ENCODE measurements at places on chromosomes 1 and 21.

DNA sequence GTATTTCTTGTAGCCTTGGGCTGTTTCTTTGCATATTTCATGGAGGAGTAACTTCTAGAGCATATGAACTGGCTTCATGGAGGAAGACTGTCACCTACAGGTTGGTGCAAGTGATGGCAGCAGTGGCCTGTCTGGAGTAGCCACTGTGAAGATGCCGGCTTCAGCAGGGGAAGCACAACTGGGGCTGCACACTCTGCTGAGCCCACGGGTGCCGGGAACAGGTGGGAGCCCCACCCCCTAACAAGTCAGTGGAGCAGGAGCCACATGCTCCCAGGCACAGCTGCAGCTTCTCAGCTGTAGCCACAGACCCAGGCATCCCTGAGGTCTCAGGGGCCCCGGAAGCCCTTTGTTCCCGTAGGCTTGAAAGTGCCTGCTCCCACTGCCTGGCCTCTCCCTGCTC lies 43.2 kb upstream of the C1orf185 start:
- DNase-seq: no peak

DNA sequence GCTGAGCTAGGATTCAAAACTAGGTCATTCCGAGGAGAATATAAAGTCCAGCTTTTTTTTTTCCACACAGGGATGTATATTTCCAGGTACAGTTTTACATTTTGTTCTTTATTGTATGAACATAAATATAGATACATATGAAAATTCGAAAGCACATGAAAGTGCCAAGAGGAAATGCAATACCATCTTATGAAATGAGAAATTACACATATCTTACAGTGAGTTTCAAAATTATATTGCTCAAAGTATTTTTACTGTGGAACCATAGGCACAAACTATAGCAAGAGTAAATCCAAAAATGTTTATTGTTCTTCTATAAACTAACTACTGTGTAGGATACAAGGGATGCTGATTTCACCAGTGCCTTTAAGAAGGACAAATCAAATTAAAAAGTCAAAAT lies 39.0 kb downstream of the PTPRC start:
- no peak for DNase-seq

DNA sequence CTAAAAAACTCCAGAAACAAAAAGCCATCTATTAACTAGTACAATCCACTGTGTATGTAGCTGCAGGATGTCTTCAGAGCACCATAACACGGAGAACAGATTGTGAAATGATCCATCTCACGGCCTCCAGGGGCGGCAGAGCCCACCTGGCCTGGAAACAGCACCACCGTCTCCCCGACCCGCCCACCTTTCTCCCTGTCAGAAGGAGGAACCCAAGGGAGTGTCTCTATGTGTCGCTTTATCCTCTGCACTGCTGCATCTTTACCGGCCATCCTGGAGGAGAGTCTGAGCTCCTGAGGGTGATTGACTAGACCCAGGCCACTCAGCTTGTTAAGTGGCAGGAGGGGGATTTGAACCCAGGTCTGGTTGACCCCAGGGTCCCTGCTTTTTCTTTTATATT lies 405.0 kb downstream of the MATN1 start:
- DNase-seq: no peak

DNA sequence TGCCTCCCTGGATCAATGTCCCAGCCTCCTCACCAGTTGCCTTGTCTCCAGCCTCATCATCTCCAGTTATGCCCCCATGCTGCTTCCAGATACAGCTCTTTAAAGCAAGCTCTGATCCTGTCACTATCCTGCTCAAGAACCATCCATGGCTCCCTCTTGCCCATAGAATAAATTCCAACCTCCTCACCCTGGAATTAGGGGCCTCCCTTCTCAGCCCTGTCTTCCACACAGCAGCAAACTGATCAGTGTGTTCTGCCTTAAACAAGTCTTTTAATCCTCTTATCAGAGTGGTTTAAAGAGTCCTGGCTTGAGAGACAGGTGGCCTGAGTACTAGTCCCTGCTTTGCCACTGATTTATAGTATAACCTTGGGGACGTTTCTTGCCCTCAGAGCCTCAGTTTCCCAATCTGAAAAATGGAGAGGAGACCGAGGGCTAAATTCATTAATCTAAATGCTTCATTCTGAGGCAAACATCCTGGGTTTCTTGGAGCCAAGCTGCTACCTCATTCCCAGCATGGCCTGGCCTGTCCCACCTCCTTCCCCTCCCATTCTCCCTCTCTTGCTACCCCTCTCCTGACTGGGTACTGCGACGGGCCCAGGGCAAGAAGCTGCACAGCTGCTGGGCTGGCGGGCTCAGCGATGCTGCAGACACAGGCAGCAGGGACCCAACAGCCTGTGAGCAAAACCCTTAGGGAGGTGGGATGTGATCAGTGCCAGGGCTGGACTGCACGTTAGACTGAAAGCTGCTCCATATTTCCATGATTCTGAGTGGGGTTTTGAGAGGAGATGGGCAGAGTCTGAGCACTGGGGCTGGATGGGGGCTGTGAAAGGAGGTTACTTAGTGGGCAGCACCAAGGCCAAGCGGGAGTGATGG lies 221.4 kb downstream of the PTPRU start:
- peak; percentile 11 for DNase-seq

- DNase-seq: no peak
Measured at GRCh38 chr1:217311766-217312165, 319.1 kb downstream of the GPATCH2 start.

DNA sequence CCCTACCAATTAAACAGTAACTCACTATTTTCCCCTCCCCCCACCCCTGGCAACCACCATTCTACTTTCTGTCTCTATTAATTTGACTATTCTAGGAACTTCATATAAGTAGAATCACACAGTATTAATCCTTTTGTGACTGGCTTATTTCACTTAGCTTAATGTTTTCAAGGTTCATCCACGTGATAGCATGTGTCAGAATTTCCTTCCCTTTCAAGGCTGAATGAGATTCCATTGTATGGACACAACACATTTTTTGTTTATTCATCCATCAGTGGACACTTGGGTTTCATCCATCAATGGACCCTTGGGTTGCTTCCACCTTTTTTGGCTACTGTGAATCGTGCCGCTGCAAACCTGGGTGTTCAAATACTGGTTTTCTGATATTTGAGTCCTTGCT lies 41.7 kb downstream of the EIF2D start:
- no peak for DNase-seq

- peak; percentile 82 for DNase-seq
Measured at GRCh38 chr1:227946624-227947385, 927 bp downstream of the WNT9A start.

DNA sequence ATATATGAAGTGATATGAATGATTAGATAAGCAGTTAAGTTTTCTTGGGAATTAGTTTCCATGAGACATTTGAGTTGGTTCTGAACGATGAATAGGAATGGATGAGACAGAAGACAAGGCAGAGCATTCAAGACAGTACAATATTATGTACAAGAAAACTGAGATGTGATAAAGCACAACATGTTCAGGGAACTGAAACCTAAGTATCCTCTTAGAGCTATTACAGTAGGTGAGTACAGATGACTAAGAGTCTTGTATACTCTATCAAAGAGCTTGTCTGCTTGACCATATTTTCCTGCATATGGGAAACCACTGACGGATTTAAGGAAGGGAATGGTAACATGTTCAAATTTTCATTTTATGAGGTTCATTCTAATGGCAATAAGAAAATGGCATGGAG lies 61.6 kb downstream of the NME7 start:
- DNase-seq: no peak

DNA sequence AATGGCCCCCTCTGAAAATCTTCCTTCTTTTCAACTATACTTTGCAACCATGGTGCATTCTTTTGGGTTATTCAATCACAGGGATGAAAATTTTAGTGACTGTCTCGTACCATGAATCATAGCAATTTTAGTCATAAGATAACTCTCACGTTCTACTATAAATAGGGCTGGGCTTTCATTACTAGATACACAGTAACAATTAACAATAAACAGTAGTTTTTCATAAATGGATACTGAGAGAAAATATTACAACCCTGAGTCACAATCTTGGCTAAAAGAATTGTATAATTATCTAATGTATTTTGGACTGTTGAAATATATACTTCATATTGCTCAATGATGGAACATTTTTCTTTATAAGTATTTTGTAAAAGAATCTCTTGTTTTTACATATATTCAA lies 96.1 kb downstream of the TEX35 start:
- no peak for DNase-seq

DNA sequence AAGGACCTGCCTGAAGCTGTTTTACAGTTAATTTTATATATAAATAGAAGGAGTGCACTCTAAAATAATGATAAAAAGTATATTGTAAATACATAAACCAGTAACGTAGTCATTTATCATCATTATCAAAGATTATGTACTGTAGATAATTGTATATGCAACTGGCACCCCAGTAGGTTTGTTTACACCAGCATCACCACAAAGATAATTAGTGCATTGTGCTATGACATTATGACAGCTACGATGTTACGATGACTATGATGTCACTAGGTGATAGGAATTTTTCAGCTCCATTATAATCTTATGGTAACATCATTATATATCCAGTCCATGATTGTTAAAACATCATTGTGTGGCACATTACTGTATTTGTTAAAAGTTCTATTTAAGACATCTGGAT lies 185.2 kb downstream of the LBR start:
- DNase-seq: no peak

DNA sequence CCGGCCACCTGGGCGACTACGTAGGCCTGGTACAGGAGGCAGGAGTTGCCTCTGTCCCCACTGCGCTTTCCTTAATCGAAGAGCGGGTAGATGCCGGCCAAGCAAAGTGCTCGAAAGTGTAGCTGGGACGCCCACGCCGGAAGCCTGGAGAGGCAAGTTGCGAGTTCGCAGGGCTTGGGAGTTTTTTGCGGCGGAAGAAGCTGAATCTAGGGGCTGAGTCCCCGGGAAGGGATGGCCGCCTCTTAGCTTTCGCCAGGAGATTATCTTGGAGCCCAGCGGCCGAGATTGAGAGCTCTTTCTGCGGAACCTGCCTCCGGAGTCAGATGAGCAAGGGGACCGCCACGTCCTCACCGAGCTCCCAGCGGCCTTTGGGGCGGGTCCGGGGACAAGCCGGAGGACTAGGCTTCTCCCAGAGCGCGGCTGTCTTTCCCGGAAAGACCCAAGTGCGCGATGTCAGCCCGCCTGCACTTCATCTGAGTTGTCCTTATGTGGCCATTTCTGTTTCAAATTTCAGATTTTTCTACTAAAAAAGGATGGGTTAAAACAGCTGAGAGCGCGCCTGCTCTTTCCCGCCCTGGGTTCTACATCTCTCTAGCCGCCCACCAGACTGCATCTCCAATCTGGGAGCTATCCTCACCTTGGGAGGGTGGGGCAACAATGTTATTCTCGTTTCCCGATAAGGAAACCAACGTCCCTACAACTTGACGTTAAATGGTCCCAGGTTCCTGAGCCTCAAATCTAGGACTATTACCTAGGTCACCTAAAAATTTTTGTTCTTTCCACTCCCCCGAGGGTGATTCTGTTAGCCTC lies 12.4 kb upstream of the TBX15 start:
- DNase-seq: no peak

DNA sequence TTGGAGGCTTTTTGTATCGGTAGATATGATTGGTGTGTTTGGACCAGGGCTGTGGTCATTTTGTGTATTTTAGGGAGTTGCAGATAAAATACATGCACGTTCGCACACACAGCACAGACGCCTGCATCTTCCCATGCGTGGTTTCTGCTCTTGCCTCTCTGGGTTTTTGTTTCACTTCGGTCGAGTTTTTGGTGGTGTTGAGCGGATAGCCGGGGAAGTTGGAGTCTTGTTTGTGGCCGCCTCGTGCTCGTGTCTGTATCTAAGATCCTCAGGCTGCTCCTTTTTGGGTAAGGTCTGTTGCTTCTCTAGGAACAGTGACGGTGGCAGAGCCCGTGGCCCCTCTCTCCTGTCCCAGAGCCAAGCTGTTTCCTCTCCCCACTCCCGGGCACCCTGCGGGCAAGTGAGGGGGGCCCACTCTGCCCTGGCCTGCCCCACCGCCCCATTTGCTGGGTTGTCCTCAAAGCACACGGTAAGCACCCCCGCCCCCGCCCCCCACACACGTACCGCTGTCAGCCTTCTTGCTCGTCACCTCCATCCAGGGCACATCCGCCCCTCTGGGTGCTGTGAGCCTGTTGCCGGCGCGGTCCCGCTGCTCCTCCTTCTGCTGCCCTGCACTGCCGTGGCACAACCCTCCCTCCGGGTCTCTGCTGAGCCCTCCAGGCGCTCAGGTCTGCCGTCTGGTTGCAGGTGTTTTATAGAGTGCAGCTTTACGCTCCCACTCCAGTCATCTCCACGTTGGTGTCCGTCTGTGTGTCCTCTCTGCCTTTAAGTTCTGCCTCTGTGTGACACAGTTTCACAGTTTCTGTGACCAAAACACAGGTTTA lies 51.9 kb downstream of the AGPAT3 start:
- no peak for DNase-seq

DNA sequence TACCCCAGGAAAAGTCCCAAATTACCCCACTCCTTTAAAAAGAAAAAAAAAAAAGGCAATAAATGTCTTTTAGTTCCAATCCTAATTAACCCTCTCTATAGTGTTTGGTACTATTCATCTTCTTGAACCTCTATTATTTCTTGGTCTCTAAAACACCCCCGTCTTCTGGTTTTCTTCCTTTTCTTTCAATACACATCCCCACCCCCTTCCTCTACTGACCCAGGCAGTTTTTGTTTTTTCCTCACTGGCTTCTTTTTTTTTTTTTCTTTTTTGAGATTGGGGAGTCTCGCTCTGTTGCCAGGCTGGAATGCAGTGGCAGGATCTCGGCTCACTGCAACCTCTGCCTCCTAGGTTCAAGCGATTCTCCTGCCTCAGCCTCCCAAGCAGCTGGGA lies 26.1 kb downstream of the EGLN1 start:
- no peak for DNase-seq

DNA sequence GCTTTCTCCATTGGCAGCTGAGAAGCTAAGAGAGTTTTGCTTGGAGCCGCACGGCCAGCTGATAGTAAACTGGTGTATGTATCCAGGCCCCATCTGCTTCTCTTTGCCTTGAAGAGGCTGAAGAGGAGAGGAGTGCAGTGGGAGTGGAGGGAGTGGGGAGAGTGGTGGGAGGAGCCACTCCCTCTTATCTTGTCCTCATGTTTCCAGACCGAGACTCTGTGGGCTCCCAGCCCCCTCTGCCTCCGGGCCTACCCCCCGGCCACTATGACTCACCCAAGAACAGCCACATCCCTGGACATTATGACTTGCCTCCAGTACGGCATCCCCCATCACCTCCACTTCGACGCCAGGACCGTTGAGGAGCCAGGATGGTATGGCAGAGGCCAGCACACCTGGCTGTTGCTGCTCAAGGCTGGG lies 6.0 kb upstream of the LRRC71 start:
- DNase-seq: no peak

- DNase-seq: no peak
Measured at GRCh38 chr21:21460979-21461378, 462.8 kb downstream of the NCAM2 start.

DNA sequence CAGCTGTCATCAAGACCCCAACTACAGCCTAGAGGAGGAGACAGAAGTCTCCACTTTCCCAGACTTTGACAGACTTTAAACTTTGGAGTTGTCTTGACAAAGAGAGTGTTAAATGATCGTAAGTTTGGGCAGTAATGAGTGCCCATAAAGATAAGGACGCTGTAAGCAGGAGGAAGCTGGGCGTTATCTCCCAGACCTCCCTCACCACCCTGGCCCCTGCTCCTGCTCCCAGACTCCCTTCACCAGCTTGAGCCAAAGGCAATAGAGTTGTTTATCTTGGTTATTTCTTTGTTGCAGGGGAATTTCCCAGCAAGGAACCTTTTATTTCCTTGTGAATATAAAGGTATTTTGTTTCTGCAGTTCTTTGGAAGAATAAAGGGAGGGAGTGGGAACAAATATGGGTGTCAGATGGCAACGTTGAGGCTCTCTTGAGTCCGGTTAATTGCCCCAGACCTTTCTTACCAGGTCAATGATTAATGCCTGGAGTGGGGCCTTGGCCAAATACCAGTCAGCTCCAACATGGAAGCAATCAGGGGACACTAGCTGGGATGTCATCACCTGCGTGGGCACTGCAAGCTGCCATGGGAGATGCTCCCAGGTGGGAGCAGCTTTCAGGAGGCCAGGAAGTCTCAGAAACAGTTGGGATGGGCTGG lies 4.4 kb downstream of the PIGR start:
- no peak for DNase-seq

All from brain (organoid and tissue), 16 donors.